ENCODE measurements at places on chromosomes 5 and 9.
A peak's percentile ranks its signal among the peaks of the same experiment; 100 is the strongest.

DNA sequence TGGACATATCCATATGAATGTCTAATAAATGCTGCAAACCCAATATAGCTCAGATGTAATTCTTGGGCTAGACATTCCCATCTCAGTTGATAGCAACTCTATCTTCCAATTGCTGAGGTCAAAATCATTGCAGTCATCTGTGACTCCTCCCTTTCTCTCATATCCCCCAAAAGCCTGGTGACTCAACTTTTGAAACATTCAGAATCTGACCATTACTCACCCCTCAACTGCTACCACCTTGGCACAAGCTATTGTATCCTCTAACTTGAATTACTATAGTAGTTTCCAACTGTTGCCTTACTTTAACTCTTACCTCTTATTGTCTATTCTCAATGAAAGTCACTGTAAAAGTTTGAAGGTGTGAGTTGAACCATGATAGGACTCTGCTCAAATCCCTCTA is 600.1 kb upstream of the RGMB start:
- DNase-seq = no peak

DNA sequence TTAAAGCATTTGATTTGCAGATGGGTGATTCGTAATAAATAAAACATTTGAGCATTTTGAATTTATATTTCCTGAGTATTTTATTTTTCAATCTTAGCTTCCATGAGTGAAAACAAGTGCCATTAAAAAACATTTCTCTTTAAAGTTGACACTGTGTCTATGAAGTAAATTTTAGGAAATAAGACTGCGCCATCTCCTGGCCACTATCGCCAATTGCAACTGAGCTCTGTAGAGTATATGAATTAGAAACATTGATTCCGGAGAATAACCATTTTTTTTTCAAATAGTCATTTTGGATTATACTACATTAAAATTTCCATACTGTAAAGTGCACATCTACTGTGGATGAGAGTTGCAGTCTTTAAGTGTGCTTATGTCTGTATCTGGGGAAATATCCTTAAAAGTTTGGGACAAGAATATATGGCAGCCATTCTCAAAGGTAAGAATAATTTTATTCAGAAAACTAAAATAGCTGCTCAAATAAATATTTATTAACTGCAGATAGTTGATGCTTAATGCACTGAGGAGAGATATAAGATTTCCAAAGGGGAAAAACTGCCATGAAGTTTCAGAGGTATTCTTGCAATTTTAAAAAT is 5.9 kb downstream of the DMRTA1 start:
- peak; percentile 12 for DNase-seq

DNA sequence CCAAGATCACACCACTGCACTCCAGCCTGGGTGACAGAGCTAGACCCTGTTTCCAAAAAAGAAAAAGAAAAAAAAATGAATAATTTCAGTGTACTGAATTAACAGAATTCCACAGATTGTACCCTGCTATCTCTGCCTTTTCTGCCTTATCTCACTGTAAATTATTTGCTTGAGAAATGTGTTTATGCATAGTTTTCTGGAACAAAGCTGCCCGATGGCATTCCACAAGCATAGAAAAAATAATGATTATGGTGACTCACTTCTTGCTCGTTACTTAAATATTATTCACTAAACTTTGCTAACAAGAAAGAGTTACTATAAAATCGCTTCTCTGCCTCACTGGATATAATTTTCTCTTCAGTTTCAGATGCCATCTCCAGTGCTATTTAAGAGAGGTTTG is 88.7 kb upstream of the FAM169A start:
- DNase-seq = no peak

DNA sequence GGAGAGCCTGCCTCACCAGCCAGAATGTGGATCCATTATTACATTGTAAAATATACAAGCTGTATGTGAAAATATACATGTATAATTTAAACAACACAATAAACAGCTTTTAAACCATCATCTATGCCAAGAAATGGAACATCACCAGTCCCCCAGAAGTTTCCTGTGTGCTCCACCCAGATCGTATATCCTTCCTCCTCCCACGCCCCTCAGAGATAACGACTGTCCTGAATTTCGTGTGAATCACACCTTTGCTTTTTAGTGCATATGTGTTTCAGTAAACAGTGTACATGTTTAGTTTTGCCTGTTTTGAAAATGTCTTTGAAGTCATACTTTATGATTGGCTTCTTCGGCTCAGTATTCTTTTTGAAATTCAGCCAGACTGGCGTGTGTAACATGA is 134.6 kb upstream of the MYO10 start:
- DNase-seq = no peak

- peak; percentile 87 for DNase-seq
Measured at GRCh38 chr5:111948092-111948841, 191.3 kb upstream of the NREP start.

All from muscle of arm (tissue), 14 donors.